ENCODE measurements at places on chromosomes 5 and 9.

DNA sequence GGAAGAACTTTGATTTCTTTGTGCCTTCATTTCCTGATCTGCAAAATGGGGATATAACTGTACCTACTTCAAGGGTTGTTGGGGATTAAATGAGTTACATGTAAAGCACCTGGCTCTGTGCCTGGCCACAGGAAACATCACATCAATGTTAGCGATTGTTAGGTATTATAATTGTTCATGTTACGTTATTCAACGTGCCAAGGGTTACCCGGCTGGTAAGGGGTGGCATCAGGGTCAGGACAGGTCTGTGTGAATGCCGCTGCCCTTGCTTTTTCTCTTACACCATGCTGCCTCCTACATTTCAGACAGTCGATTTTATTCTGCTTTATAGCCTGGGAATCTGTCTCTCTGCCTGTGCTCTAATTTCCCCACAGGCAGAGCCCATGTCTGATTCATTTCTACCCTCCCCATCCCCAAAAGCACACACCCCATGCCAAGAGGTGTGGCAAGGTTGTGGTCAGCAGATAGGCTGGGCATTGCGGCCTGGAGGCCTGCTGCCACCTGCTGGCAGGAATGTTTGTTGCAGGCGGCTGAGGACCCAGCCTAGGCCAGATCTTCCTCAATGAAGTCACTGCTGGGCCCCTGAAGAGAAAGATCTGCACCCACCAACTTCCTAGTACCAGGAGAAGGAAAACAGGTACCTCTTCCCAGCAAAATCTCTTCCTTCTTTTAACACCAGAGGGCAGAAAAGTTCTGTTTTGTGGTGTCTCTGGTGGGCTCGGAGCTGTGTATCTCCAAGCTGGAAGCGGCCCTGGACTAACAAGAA, 5.3 kb downstream of the ANKS6 start:
- DNase-seq, result peak; percentile 94

DNA sequence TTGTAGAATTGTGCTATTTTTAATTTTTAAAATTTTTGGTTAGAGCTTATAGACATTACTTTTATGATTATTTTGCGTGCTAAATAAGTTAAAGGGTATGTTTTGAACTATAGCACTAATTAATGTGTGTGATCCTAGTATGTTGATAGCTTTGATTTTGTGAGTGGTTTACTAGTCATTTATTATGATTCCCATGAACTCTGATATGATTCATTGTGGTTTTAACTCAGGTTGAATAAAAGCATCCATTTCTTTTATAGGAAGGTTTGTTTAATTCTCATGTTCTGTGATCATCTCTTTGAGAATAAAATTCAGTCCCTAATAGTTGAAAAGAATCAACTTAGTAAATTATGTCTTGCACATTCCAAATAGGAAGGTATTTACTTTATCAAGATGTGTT, 22.5 kb downstream of the C5orf22 start:
- no peak for DNase-seq

- no peak for DNase-seq
These were observed 4.8 kb upstream of the RFESD start for GRCh38 chr5:95641741-95642220.

DNA sequence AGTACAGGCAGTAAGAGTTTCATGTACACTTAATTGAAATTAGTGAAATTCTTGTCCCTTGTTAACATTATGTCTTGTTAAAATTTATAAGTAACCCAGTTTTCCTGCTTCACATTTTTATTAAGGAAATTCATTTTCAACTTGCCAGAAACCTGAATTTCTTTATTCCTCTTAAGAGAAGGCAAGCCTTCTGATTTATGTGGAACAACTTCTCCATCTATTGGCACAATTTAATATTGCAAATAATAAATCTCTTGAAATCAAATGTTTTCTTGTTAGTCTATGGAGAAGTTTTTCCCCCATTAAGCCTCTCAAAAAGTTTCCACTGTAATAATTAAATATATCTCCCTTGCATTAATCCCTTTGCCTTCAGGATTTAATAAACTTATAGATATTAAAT, 33.8 kb upstream of the ACO1 start:
- DNase-seq, result peak; percentile 63

DNA sequence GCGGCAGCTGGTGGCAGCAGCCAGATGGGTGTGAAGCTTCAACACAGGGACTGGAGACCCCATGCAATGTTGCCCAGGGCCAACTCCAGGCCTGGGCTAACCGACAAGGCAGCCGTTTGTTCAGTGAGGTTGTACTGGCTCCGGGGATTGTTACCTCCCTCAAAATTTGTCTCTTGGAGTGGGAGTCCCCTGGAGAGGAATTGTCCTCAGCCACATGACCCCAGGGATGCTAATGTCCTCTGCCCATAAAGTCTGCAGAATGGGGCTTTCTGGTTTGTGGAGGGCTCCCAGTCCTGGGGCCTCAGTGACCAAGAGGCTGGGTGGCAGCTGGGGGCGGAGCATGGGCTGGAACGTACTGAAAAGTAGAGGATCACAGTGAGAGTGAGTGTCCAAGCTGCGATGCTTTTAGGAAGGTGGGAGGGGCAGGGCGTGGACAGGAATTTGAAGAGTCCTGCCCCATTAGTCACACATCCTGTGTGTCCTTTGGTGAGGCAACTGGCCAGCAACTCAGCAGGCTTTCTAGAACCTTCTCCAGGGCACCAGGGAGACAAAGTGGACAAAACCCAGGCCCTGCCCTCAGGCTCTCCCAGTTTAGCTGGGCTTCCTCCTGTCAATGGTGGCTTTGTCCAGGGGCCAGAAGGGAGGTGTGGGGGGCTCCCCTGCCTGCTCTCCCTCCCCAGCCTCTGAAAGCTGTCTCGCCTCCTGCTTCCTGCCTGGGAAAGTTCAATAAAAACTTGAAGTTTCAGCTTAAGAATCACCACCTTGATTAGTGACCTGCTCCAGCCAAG, 114.0 kb downstream of the NSG2 start:
- DNase-seq, result no peak

DNA sequence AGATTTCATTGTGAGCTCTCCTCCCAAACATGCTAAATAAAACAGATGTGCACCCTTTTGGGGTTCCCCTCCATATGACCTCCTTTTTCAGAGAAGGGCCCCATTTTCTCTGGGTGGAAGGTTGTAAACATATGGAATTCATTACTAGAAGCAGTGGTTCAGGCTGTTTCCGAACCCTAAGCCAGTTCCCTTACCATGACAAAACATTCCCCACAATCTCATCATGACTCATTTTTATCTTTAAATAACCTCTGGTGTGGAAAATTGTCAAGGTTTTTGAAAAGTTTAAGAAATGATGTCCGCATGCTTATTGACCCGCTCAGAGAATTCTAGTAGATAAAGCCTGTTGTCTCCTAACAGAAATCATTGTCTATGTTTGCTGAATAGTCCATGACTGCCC, 127.3 kb upstream of the PIK3R1 start:
- peak; percentile 22 for DNase-seq

DNA sequence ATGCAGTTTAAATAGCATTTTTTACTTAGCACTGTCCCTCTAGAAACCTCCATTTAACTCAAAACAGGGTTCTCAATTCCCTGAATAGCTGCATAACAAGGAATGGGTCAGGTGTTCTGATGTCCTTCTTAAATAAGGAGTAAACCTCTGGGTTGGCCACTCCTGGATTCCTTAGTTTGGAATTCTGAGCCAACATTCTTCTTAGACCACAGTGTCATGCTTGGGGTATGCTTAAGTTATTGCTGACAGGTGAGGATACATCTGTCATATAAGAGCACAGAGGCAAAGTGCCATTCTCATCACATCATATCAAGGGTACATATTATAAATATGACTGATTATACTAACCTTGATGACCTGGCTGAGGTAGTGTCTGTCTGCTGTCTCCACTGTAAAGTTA, 179.9 kb upstream of the SEMA6A start:
- DNase-seq, result no peak

DNA sequence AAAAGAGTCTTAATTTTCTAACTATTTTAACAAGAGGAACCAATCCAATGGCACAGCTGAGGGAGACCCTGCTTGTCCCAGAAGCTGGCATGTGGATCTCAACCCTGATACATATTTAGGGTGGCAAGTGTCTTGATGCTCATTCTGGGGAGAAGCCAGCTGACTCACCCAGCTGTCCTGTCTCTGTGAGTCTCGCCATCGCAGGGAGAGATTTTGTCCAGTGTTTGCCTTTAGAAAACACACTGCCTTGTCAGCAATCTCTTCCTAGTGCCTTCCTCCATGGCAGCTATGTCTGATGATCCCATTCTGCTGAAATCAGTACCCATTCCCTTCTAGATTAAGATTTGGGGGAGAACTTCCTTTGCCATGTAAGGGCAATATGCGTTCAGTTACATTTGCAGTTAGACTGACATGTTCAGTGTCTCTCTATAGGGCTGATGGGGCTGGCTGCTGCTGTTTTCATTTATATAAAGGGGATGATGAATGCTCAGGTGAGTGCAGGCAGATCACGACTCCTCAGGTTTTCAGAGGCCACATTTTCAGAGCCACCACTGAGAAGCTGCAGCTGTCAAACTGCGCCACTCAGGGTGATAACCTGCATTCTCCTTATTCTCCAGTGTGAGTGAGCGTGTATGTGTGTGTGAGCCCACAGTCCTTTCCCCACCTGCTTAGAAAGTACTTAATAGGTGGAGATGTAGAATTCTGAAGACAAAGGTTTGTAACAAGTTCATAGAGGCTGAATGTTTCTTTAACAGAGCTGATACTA, 217.0 kb downstream of the GAS1 start:
- no peak for DNase-seq

GRCh38 chr9:114723931-114724330, 41.9 kb upstream of the TEX48 start:
- DNase-seq, result no peak

- no peak for DNase-seq
These were observed 17.3 kb upstream of the LTC4S start for GRCh38 chr5:179776411-179776938.

- no peak for DNase-seq
These were observed 35.5 kb downstream of the PLPP7 start for GRCh38 chr9:131324736-131325679.

DNA sequence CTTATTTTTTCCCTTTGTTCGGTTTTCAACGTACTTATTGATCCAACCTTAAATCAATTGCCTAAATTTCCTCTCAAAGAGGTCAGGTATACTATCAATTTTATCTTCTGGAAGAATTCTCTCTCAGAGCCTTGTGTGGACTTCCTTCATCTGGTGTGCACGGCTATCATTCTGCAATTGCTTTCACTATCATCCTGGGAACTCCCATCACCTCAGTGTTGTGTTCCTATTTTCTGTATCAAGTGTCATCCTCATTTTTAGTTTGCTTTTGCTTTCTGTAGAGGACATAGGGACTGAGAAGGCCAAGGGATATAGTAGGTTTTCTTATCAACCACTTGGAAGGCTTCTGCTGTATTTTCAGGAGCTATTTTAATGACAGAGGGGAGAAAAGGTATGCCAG, 11.3 kb downstream of the STOM start:
- DNase-seq, result no peak

DNA sequence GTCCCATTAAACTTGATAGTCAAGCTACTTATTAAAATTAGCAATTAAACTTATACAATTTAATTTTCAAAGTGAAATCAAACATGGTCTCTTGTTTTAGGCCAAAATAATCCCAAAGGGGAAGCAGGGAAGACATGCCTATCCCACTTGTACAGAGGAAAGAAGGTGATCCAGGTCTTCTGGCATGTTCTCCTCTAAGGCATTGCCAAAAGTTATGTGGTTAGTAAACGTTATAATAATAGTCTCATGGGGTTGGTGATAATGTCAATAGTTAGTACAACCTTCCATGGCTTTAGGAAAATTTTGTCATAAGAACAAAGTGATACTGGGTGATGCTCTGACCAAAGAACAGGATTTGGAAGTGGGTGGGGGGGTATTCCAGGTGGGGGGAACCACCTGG, 52.8 kb downstream of the ROR2 start:
- no peak for DNase-seq

GRCh38 chr9:133543772-133544467, 9.4 kb downstream of the ADAMTSL2 start:
- no peak for DNase-seq

DNA sequence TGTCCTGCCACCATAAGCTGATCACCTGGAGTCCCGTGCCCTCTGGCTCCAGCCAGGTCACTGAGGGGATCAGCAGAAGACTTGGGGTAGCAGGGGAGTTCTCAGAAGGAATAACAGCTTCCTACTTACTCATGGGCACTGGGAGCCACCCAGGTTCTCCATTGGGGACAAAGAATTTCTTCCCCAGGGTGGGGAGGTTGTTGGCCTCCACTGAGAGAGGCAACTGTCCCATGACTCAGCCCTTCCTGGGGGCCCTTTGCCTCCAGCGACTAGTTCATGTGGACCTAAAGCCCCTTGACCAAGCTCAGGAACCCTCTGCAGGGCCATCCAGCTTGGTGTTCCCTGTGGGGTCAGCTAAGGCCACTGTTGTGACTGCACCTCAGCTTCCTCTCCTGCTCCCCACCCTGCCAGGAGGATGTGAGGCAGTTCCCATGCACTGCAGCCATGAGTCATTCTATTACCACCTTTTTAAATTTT, 175.0 kb downstream of the AUH start:
- no peak for DNase-seq

DNA sequence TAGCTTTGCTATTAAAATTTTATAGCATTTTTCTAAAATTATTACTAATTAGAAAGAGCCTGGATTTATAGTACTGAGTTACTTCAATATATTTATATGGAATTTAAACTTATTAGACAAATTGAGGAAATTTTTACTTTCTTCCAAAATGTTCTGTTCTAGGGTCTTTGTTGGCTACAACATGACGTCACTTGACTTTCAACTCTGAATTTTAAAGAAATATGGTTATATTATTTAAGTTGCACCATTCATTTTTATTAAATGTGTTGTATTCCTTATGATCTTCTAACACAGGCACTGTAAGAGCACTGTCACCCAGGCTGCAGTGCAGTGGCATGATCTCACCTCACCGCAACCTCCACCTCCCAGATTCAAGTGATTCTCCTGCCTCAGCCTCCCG, 119.4 kb upstream of the CYLC2 start:
- DNase-seq, result no peak

- no peak for DNase-seq
These were observed 27.3 kb downstream of the HTR4 start for GRCh38 chr5:148626986-148627385.

GRCh38 chr9:93040409-93040808, 18.1 kb upstream of the SUSD3 start:
- DNase-seq, result no peak

DNA sequence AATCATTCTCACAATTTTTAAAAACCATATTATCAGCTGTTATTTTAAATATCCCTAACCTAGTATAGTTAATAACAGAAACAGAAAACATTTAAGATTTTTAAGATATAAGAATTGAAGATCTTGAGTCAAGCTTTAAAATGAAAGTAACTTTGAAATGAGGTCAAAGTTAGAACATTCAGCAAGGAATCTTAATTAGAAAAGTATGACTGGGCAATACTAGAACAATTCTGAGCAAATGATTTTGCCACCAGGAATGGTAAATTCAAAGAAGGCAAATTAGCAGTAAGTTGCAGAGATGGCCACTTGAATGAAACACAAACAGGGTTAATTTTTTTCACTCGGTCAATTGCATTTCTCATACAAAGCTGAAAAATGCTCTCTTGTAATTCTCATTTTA, 117.9 kb downstream of the NXNL2 start:
- no peak for DNase-seq

DNA sequence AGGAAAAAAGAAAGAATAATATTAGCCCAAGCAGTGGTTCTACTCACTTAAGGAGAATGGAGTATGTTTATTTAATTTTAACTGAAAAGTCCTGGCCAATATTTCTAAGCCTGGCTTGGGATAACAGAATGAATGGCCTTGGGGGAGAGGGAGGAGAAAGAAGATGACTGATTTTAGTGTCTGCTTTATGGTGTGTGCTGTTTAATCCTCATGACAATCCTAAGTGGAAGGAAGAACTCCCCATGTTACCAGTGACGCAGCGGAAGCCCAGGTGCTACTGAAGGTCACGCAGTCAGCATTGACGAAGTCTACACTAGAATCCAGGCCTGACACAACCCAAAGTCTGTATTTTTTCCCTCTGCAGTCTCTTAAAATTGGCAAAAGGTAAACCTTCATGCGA, 50.5 kb downstream of the PALM2AKAP2 start:
- DNase-seq, result no peak

All from eye (tissue), 1 donor.